ENCODE measurements at places on chromosomes 16 and 17.

- DNase-seq, result no peak
Measured at GRCh38 chr16:14456793-14457481, 173.1 kb downstream of the PARN start.

- DNase-seq, result no peak
Measured at GRCh38 chr17:2354311-2354710, 17.0 kb downstream of the SGSM2 start.

GRCh38 chr16:30779596-30779995, 7.4 kb downstream of the ZNF629 start:
- no peak for DNase-seq

- no peak for DNase-seq
Measured at GRCh38 chr17:75820094-75821080, 23.8 kb downstream of the UNC13D start.

DNA sequence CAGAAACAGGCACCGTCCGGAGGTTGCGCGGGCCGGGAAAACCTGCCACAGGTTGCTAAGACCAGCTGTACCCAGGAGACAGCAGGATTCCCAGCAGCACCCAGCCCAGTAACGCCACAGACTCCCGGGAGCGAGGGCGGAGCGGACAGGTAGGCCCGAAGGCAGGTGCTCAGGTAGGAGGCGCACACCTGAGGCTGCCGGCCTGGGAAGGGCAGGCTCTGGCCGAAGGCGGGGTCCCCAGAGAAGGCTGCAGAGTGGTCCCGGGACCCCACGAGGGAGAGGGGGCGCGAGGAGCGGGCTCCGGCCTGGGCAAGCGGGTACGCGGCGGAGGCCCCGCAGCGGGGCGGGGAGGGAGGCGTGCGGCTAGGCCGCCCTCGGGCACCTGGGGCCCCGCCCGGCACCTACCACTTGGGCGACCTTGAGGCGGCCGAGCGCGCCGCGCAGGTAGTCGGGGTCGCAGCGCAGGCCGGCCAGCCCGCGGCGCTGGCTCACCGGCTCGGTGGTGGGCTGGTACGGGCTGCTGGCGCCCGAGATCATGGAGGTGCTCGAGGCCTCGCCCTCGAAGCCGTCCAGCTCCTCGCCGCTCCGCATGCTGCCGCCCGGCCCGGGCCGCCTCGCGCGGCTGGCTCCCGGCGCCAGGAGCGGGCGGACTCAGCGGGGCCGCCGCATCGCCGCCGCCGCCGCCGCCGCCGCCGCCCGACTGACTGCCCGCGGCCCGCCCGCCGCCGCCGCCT, 441 bp downstream of the CMTM4 start:
- no peak for DNase-seq
